Central memory CD8-positive, alpha-beta T cell (primary cell): ENCODE measurements at places on chromosomes 7 and 10.

- no peak overlapping the region for H3K27ac ChIP-seq
- peaks cover 7% of the 10 kb centered on the region for H3K36me3 ChIP-seq
- no peaks in the 10 kb centered on the region for H3K27me3 ChIP-seq
- DNase-seq = no peak
- H3K4me1 ChIP-seq = no peaks in the 10 kb centered on the region
Observed at GRCh38 chr7:144378651-144379050, 23.4 kb downstream of the ARHGEF5 start.

DNA sequence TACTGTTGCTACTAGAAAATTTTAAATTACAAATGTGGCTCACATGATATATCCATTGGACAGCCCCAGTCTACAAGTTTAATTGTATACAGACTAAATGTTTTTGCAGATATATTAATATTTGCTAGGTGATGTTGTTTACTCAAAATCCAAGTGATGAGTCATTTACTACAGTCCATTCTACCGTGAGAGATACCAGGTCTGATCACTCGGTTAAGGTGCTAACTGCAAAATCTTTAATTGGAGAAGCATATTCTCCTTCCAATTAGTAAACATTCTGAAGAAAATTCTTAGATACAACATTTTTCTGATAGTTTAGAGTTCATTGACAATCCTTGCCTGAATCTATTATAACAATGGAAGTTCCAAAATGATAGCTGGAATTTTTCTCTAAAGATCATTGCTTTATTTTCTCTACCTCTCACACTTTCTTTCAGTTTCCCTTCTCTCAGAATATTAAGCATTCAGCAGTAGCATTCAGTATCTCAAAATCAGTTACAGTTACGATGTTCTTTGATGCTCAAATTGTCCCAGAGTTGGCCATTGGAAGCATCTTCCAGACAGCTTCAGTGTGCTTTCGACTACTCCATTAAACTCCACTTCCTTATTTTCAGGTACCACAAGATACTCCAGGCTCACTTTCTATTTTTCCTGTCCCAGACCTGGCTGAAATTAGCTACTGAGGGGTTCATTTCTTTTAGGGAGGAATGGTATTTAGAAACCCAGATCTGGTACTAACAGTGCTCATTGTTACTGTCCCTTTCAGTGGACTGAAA is 2.3 kb downstream of the ABCB1 start:
- H3K27me3 ChIP-seq = peaks cover 42% of the 10 kb centered on the region
- peak overlapping the region; percentile 5 for H3K27ac ChIP-seq
- peak overlapping the region; percentile 32 for H3K4me3 ChIP-seq
- peaks cover 8% of the 10 kb centered on the region for H3K36me3 ChIP-seq

DNA sequence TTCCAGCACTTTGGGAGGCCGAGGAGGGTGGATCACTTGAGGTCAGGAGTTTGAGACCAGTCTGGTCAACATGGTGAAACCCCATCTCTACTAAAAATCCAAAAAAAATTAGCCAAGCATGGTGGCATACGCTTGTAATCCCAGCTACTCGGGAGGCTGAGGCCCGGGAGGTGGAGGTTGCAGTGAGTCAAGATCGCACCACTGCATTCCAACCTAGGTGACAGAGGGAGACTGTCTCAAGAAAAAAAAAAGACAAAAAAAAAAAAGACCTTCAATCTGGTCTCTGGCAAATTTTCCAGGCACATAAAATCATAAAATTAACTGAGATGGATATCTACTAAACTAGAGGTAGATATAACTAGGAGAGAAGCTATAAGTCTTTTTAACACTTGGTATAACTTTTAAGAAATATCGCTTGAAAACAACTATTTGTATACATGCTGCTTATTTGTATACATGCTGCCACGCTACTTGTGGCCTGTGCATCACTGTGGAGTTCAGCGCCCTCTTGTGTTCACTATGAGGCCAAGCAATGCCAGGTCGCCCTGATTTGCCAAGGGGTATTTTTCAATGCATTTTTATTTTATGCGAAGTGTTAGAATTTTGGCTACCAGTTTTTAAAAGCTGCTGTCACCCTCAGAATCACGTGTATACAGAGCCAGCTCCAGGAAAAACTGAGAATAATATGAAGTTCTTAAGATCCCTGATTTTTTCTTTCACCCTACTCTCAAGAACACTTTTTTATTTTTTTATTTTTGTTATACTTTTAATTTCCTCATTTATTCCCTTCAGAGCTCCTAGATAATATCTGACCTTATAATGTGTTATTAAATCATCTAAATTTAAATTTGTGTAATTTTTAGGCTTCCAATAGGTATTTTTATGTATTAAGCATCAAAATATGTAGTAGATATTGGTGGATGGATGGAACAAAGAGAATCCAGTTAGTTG is 26.7 kb downstream of the CYCS start:
- H3K4me3 ChIP-seq = no peak overlapping the region
- no peaks in the 10 kb centered on the region for H3K36me3 ChIP-seq
- no peaks in the 10 kb centered on the region for H3K27me3 ChIP-seq

- no peak overlapping the region for H3K27ac ChIP-seq
- no peaks in the 10 kb centered on the region for H3K27me3 ChIP-seq
- no peak for DNase-seq
- H3K4me3 ChIP-seq = no peak overlapping the region
- no peaks in the 10 kb centered on the region for H3K36me3 ChIP-seq
Observed at GRCh38 chr10:113283189-113283588, 269.7 kb upstream of the HABP2 start.

GRCh38 chr7:104845557-104845956 is 168.4 kb upstream of the KMT2E start:
- DNase-seq = no peak
- H3K4me3 ChIP-seq = no peak overlapping the region
- no peaks in the 10 kb centered on the region for H3K36me3 ChIP-seq
- no peak overlapping the region for H3K27ac ChIP-seq
- H3K27me3 ChIP-seq = peaks cover 55% of the 10 kb centered on the region

DNA sequence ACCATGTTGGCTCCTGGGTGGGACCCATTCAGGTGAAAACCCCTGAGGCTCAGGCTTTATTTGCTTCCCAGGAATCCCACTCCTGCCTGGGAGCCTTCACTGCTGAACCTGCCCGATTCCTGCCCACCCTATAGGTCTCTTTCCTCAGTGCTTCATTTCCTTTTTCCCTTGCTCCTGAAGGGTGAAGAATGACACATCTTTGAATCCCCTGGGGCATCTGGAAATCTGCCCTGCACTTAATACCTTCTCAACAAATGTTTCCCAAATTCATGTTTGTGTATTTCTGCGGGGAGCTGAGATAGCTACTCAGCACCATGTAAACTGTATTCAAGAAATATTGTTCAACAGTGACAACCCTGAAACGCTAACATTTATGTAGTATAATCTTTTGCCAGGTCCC is 10.3 kb upstream of the PCBD1 start:
- H3K36me3 ChIP-seq = no peaks in the 10 kb centered on the region
- no peaks in the 10 kb centered on the region for H3K4me1 ChIP-seq
- H3K4me3 ChIP-seq = no peak overlapping the region
- DNase-seq = no peak

DNA sequence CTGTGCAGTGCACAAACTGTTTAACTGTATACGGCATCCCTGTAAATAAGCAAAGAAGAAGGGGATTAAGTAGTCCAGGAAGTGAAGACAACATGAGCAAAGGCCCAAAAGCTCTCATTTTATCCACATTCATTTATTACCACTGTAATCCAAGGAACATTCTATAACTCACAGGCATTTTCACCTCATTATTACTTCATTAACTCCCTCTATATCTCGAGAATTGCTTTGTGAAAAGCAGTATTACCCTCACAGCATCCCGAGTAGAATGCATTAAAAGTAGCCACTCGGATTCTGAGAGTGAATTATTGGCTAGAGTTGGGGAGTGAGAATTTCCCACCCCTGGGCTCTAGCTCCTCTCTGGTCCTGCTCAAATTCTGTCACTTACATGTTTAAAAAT is 51.0 kb upstream of the CHCHD3 start:
- no peak for DNase-seq
- no peaks in the 10 kb centered on the region for H3K36me3 ChIP-seq
- no peak overlapping the region for H3K27ac ChIP-seq

DNA sequence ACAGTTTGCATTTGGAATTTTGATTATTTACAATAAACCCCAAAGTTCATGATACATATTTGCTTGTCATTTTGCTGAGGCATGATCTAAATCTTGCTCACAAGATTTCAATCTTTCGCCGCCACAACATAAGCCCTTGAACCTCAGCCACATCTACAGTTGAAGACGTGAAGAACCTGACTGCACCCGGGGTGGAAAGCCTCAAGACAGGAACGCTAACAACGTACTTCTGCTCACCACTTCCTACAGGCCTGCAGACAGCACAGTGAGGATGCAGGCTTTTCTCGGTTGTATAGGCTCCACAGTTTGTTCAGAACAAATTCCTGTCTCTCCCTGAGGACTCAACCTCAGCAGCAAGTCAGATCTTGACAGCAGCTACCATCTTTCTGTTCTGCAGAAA is 393.8 kb upstream of the PRKCQ start:
- H3K27ac ChIP-seq = peak overlapping the region; percentile 54
- H3K4me3 ChIP-seq = no peak overlapping the region
- no peaks in the 10 kb centered on the region for H3K36me3 ChIP-seq
- no peaks in the 10 kb centered on the region for H3K27me3 ChIP-seq
- peak; percentile 49 for DNase-seq

- no peaks in the 10 kb centered on the region for H3K36me3 ChIP-seq
- H3K4me1 ChIP-seq = no peaks in the 10 kb centered on the region
- H3K4me3 ChIP-seq = no peak overlapping the region
- no peak overlapping the region for H3K27ac ChIP-seq
- no peak for DNase-seq
Observed at GRCh38 chr10:107164992-107165391, 486 bp upstream of the SORCS1 start.

DNA sequence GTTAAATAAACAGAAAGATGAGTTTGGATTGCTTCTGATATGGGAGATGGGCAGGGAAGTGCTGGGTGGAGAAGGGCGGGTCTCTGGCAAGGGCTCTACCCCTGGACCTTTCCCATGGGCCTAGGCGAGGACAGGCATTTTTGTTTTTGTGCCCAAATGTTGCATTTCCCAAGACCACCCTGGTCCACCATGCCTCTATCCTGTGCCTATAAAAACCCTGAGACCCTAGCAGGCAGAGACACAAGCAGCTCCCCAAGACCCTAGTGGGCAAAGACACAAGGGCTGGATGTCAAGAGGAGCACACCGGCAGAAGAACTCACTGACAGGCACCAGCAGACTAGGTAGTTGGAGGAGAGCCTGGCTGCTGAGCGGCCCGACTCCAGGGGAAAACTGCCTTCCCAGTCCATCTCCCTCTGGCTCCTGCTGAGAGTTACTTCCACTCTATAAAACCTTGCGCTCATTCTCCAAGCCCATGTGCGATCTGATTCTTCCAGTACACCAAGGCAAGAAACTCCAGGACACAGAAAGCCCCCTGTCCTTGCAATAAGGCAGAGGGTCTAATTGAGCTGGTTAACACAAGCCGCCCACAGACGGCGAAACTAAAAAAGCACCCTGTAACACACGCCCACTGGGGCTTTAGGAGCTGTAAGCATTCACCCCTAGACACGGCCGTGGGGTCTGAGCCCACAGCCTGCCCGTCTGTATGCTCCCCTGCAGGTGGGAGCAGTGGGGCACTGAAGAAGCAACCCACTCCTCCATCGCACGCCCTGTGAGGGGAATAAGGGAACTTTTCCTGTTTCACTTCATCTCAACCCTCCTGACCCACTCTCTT is 291.4 kb downstream of the PTPRN2 start:
- no peak overlapping the region for H3K27ac ChIP-seq
- H3K4me3 ChIP-seq = no peak overlapping the region
- no peak for DNase-seq
- peaks cover 15% of the 10 kb centered on the region for H3K27me3 ChIP-seq
- no peaks in the 10 kb centered on the region for H3K36me3 ChIP-seq

DNA sequence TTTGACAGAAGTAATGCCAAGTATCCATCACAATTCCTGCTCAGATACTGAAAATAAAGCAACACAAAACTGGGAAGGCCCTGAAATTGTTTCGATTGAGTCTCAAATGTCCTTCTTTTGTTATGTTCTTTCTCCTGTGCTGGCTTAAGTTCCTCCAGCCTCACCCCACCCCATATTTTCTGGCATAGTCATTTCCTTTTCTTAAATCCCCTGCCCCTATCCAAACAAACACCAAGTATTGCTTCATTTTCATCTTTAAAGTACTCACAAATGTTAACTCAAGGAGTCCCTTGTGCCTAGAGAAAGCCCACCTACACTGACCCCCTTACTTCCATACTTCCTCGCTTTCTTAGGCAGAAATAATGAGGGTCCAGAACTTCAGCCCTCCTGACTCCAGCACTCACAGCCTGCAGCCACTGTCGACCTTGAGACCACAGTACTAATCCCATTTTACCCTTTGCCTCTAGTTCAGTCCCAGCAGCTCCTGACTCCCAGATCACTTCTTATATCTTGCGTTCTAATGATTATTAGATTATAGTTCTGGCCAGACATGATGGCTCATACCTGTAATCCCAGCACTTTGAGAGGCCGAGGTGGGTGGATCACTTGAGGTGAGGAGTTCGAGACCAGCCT is 73.2 kb upstream of the ST8SIA6 start:
- H3K4me3 ChIP-seq = no peak overlapping the region
- H3K27ac ChIP-seq = no peak overlapping the region
- no peaks in the 10 kb centered on the region for H3K27me3 ChIP-seq
- no peaks in the 10 kb centered on the region for H3K4me1 ChIP-seq
- DNase-seq = no peak

GRCh38 chr10:117619707-117620405 is 77.3 kb downstream of the EMX2 start:
- H3K27ac ChIP-seq = no peak overlapping the region
- H3K4me1 ChIP-seq = no peaks in the 10 kb centered on the region
- DNase-seq = no peak
- peaks cover 58% of the 10 kb centered on the region for H3K27me3 ChIP-seq
- peaks cover 2% of the 10 kb centered on the region for H3K36me3 ChIP-seq

DNA sequence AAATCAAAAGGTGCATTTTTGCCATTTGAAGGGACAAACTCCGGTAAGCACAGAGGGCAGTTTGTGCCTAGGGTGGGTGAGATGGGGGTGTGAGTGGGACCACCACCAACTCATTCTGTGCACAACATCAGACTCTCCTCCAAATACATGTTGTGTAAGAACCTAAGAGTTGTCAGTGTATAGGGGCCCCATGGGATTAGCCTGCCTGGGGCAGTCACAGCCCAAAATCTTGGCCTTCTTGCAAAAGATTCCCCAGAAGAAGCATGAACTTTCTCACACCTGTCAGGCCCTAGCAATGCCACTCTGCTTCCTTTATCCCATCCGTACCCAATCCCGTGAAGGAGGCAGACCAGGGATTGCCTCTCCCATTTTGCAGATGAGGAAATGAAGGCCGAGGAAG is 47.1 kb upstream of the NANOS1 start:
- H3K4me3 ChIP-seq = no peak overlapping the region
- peaks cover 11% of the 10 kb centered on the region for H3K4me1 ChIP-seq
